IMR-90 (cell line): ENCODE measurements at places on chromosomes 7 and 10. TPM values are rescaled to one million over a fixed set of nuclear protein-coding genes. Genes with fewer than 3 reads are reported as not detected.

DNA sequence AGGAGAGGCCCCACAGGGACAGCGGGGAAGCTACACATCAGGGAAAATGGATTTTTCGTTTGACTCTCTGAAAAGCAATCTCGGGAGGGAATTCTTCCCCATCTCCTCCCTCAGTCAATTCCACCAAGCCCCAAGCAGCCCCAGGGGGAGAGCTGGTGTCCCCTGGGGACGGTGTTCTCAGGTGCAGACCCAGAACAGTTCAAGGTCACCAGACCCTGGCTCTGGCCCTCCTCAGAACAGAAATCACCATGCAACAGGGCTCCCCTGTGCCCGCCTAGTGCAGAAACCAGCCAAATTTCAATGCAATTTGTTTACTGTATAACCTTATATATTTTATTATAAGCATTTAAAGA, 34.1 kb downstream of the GSDME start:
- no peak for DNase-seq

- peak; percentile 17 for DNase-seq
Observed at GRCh38 chr10:115001506-115002381, 63.7 kb downstream of the TRUB1 start.

GRCh38 chr10:29472301-29473086, 162.3 kb downstream of the SVIL start:
- DNase-seq: no peak

MCM10 gene
- 11.8 and 14.4 TPM in 2 replicates for total RNA-seq

DYDC2 gene
- not detected in 2 replicates for total RNA-seq
